ENCODE measurements at places on chromosomes 6 and 20. TPM values are rescaled to one million over a fixed set of nuclear protein-coding genes. Genes with fewer than 3 reads are reported as not detected.

ZC2HC1B gene
- total RNA-seq: not detected

CYP39A1 gene
- not detected for total RNA-seq

COL19A1 gene
- 0.40 TPM for total RNA-seq

THBS2 gene
- total RNA-seq: not detected

SEL1L2 gene
- not detected for total RNA-seq

- no peaks in the 10 kb centered on the region for H3K36me3 ChIP-seq
- no peak overlapping the region for H3K4me3 ChIP-seq
- DNase-seq: no peak
- H3K27ac ChIP-seq: no peak overlapping the region
Observed at GRCh38 chr6:132198896-132199295, 202.4 kb downstream of the MOXD1 start.

GRCh38 chr6:77011929-77012545 lies 451.3 kb downstream of the HTR1B start:
- no peaks in the 10 kb centered on the region for H3K4me1 ChIP-seq
- H3K27ac ChIP-seq: no peak overlapping the region
- no peaks in the 10 kb centered on the region for H3K36me3 ChIP-seq
- no peaks in the 10 kb centered on the region for H3K27me3 ChIP-seq
- no peak overlapping the region for H3K4me3 ChIP-seq

- no peaks in the 10 kb centered on the region for H3K4me1 ChIP-seq
- no peak overlapping the region for H3K4me3 ChIP-seq
- no peaks in the 10 kb centered on the region for H3K27me3 ChIP-seq
Observed at GRCh38 chr6:155449450-155450239, 6.0 kb downstream of the NOX3 start.

All from naive thymus-derived CD4-positive, alpha-beta T cell (primary cell).